ENCODE measurements at places on chromosomes 13 and 19.

GRCh38 chr19:32828643-32829344 is 40.8 kb downstream of the SLC7A9 start:
- DNase-seq: no peak

- no peak for DNase-seq
Observed at GRCh38 chr13:49731766-49732165, 40.5 kb upstream of the EBPL start.

DNA sequence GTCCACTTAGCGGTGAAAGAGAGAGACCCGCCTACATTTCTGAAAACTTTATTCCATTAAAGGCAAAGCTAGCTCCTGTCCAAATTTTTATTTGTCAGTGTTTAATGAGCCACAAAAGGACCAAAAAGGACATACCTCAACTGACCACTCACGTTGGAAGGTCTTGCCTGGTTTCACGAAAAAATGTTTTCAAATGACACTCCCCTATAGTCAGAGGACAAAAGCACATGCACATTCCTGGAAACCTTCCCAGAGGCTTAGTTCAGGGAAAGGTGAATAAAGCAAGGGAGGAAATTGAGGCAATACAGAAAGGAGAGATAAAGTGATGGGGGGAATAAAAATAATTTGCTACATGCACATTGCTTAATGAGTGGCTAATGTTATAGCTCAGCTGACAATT is 55.6 kb downstream of the DOCK9 start:
- no peak for DNase-seq

DNA sequence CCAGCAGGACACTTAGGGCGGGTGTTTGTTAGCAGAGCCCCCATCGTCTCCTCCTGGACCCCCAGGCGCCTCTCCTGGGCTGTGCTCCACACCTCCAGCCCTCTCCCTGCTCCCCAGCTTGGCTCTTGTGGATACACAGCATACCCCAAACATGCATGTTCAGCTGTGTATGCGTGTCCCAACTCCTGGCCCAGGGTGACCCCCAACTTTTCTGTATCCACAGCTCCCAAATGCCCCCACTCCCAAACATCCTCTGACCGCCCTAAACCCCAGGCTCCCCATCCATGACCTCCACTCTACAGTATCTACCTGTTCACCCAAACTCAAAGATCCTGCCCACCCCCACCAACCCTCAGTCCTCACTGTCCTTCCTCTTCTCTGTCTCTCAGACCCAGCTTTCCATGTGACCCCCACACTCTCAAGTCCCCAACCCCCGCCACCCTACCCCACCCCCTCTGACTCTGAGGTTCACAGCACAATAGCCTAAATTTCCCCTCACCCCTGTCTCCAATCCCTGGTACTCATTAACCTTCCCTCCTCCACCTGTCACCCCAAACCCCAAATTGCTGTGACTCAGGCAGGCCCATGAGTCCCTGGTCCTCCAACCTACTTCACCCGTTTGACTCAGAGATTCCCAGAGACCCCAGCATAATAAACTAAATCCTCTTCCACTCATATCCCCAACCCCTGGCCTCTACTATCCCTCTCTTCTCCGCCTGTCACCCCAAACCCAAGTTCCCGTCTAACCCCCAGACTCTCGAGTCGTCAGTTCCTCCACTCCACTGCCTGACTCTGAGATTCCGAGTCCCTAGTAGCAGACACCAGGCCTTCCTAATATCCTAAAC is 968 bp downstream of the UBE2M start:
- DNase-seq: no peak

DNA sequence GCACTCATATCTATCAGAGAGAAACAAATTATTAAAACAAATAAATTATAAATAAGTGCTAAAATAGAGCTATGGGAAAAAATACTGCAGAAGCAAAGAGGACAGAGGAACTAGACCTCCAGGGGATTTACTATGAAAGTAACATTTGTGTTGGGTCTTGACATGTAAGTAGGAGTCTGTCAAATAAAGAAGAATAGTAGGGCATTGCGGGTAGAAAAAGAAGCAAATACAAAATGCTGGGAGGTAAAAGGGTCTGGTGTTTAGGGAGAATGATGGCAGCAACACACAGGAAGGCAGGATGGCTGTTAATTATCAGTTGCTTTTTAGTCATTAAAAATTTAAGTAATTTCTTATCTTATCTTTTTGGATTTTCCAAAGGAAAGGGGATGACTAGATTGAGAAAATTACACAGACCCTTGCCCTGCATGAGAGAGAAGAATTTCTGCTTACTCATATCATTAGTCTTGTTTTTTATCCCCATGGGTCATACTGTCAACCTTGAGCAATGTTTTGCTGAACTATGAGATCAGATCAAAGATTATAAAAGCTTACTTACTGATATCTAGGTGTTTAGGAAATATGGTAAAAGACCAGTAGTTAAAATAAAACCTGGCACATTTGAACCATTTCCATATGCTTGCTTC is 472.7 kb downstream of the DIAPH3 start:
- no peak for DNase-seq

DNA sequence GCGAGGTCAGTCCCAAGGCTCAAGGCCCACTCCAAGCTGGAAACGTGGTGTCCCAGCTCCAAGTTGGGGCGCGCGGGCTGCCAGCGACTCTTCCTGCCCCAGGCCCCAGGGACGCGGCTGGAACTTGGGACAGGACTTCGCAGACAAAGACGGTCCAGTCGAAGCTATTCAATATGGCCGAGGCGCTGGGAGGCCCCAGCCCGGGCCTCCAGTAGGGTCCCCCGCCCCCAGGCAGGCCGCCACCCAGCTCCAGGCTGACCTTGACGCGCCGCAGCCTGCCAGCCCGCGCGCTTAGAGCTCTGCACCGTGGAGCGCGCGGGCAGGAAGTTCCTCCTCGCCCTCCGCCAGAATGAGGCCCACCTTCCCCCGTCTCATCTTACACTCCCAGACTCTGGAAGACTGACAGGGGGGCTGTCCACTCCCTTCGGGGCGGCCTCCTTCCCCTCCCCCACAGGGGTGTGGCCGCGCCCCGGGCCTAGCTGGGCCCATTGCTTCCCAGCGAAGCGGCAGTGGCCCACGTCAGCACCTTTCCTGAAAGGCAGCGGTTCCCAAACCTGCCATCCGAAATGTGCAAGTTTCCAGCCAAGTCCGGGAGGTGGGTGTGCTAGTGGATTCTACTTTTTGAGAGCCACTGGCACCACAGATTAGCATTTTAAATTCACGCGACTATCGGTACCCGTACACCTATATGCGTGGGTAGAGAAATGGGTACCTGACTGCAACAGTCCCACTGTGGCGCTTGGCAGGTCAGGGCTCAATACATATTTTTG is at the start of gene CCDC8:
TSS of gene CCDC8 (minus strand) at position 303 of the 770 bp plus-strand sequence. CDS start 754 bp downstream, outside the sequence.
- no peak for DNase-seq

GRCh38 chr13:35473206-35473775 is 3.2 kb downstream of the MAB21L1 start:
- no peak for DNase-seq
